Chondrocyte (in vitro differentiated cells): ENCODE measurements at places on chromosomes 5 and 9. TPM values are rescaled to one million over a fixed set of nuclear protein-coding genes. Genes with fewer than 3 reads are reported as not detected.

Gene PCDHA9
- 1.2 to 2.0 TPM (median 1.3 TPM) in 3 replicates for total RNA-seq

Gene BAAT
- 0.10 to 0.26 TPM (median 0.24 TPM) in 3 replicates for total RNA-seq

Gene SPATA31A3
- total RNA-seq = not detected in 3 replicates

Gene C5orf63
- 0.46 to 0.77 TPM (median 0.50 TPM) in 3 replicates for total RNA-seq

Gene IFNA2
- not detected in 3 replicates for total RNA-seq

DNA sequence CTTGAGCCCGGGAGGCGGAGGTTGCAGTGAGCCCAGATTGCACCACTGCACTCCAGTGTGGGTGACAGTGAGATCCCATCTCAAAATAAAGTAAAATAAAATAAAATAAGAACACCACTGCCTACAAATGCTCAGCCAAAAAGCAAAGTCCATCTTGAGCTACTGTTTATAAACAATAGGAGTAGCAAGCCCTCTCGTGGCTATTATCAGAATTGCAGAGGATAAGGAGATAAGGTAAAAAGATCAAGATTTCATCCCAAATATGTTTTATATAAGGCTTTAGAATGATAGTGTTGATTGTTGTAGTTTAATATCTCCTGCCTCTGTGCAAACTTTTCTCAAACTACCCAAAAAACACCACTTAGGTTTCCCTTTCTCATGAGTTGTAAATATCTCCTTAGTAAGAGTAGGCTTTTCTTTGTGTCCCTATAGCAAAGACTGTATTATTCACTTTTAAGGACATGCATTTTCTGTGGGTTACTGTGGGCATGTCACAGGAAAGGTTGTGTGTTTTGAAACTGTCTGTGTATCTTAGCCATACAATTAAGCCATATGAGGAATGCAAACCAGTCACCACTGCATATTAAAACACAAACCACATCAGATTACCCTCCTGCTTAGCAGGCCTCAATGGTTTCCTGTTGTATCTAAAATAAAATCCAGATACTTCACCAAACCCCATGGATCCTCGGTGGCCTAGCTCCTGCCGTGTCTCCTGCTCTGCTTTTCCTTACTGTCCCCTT lies 31.8 kb upstream of the CKS2 start:
- no peak for DNase-seq

DNA sequence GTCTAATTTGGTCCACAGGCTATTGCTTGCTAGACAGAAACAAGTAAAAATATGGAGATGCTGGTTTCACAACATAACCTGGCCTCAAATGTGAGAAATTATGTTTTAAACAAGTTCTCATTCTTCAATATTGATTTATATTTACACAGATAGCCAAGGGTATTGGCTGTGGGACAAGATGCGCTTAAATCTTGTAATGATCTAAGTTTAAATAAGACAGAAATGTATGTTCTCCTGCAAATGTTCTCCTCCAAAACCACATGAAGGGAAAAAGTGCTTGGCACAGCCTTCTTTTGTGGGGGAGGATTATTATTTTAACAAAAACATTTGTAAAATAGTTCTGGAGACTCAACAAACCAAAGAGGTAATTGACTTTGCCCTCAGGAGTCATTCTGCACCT lies 356.0 kb downstream of the DMAC1 start:
- DNase-seq = no peak

DNA sequence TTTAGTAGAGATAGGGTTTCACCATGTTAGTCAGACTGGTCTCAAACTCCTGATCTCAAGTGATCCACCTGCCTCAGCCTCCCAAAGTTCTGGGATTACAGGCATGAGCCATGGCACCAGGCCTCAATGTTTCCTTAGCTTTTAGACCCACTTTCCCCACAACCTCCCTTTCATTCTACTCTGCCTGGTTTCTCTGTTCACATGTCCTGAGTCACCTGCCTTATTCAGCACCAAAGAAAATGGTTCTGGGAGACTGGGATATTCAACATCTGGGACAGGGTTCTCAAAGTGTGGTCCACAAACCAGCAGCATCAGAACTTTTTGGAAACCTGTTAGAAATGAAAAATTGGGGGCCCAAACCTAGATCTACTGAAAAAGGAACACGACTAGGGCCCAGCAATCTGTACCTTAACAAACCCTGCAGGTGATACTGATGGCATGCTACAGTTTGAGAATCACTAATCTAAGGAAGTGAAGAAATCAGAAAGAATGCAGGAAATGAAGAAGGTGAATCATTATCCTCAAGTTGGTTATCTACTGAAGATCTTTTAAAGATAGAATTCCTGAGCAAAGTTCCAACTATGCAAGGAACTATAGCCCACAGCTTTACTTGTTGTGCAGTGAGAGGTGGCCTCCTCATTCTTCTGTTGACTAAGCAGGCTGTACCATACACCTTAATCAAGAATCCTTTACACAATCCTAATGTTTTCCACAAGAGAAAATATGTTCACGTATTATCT lies 51.8 kb upstream of the CTNNAL1 start:
- DNase-seq = no peak

- DNase-seq = no peak
Measured at GRCh38 chr9:126633881-126634558, 20.3 kb downstream of the LMX1B start.

DNA sequence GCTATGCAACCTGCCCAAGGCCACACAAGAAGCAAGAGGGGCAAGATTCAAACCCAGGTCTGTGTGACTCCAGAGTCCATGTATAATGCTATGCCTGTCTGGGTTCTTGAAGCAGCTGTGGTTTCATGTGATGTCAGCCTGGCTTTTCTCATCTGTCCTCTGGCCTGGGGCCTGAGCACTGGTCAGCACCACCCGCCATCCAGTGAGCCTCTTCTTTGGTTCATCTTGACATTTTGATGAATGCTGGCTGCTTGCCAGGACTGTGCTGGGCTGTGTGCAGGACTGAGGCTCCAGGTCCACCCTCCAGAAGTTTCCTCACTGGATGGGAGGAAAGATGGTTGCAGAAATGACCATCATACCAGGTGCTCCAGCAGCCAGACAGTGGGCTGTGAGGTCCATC lies 61.5 kb downstream of the TSTD2 start:
- DNase-seq = no peak

DNA sequence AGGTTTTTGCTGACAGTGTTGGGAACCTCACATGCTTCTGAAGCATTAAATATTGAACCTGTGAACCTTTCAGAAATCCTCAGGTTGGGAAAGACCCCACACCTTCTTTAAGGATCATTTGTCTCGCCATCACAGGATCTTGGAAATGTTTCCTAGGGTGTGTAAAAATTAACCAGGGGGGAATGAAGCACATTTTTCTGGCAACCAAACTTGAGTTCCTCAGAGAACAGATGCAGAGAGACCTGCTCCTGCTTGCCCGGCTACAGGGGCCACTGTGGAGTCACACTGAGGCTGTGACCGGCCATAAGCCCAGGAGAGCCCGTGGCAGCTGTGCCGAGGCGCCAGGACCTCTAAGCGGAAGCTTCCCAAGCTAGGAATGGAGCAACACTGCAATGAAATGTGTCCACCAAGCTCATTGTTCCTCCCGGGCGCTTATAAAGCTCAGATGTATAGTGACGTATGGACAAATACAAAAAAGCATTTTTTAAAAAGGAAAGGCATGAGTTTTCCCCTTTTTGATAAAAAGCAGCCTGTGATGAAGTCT lies 7.7 kb downstream of the CXCL14 start:
- no peak for DNase-seq

DNA sequence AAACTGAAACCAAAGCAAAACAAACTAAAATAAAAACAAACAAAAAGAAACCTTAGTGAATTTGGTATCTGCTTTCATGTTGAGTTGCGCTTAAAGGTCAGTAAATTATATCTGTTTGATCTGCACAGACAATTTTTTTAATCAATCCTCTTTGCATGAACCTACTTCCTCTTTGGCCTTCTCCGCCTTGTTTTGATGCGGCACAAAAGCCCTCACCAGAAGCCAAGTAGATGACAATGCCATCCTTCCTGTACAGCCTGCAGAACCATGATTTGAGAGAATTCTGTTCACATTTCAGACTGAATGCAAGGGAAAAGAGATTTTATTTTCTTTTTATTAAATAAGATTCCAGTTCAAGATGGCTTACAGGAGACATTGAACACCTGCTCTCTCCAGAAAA lies 473.6 kb upstream of the FTMT start:
- DNase-seq = no peak

- DNase-seq = no peak
Measured at GRCh38 chr5:58898538-58898937, 315.7 kb downstream of the RAB3C start.

GRCh38 chr5:158600679-158601078 lies 499.0 kb downstream of the EBF1 start:
- no peak for DNase-seq
